Lower lobe of right lung (tissue), 2 donors: ENCODE measurements at places on chromosomes 13 and 19. TPM values are rescaled to one million over a fixed set of nuclear protein-coding genes. Genes with fewer than 3 reads are reported as not detected.

PTH2 gene
- total RNA-seq = not detected

ONECUT3 gene
- total RNA-seq = not detected

CDX2 gene
- not detected for total RNA-seq

MIR17HG gene
- total RNA-seq = 6.1 TPM

ZNF491 gene
- total RNA-seq = 2.3 TPM

DAND5 gene
- total RNA-seq = 0.32 TPM

ZNF417 gene
- 16.2 TPM for total RNA-seq

SMIM7 gene
- 70.5 TPM for total RNA-seq

PRPF31 gene
- 43.5 TPM for total RNA-seq

VSTM2B gene
- total RNA-seq = not detected

CGB8 gene
- not detected for total RNA-seq

MFSD12 gene
- total RNA-seq = 80.7 TPM

CERS1 gene
- total RNA-seq = not detected

KRTDAP gene
- 0.89 TPM for total RNA-seq

ZNF808 gene
- total RNA-seq = 28.5 TPM

PEG3 gene
- 5.0 TPM for total RNA-seq

PLPPR3 gene
- total RNA-seq = 2.1 TPM

KL gene
- 14.7 TPM for total RNA-seq

THSD1 gene
- 14.9 TPM for total RNA-seq

CLEC11A gene
- 9.8 TPM for total RNA-seq

SBK2 gene
- total RNA-seq = not detected

MAP2K2 gene
- 125 TPM for total RNA-seq

ADGRE2 gene
- 19.9 TPM for total RNA-seq

CD79A gene
- 1.2 TPM for total RNA-seq

HMG20B gene
- 60.9 TPM for total RNA-seq
